ENCODE measurements at places on chromosomes 2 and 18.

GRCh38 chr2:98759827-98760625 is 29.1 kb upstream of the MGAT4A start:
- DNase-seq: no peak

GRCh38 chr18:50961974-50962373 is 5.9 kb upstream of the ELAC1 start:
- DNase-seq: no peak

- DNase-seq: no peak
Measured at GRCh38 chr18:57543560-57543959, 42.9 kb downstream of the FECH start.

GRCh38 chr2:54290356-54291025 is 34.5 kb upstream of the TSPYL6 start:
- no peak for DNase-seq

- no peak for DNase-seq
Measured at GRCh38 chr2:120421126-120421829, 75.3 kb downstream of the INHBB start.

- no peak for DNase-seq
Measured at GRCh38 chr2:205685314-205686055, 3.2 kb downstream of the NRP2 start.

- DNase-seq: no peak
Measured at GRCh38 chr2:181142514-181142913, 162.1 kb downstream of the UBE2E3 start.

All from iPS DF 6.9 (cell line).